ENCODE measurements at places on chromosomes 7 and 10. TPM values are rescaled to one million over a fixed set of nuclear protein-coding genes. Genes with fewer than 3 reads are reported as not detected.

Gene GJD4
- not detected for total RNA-seq

Gene SAMD9
- total RNA-seq, result 12.5 TPM

DNA sequence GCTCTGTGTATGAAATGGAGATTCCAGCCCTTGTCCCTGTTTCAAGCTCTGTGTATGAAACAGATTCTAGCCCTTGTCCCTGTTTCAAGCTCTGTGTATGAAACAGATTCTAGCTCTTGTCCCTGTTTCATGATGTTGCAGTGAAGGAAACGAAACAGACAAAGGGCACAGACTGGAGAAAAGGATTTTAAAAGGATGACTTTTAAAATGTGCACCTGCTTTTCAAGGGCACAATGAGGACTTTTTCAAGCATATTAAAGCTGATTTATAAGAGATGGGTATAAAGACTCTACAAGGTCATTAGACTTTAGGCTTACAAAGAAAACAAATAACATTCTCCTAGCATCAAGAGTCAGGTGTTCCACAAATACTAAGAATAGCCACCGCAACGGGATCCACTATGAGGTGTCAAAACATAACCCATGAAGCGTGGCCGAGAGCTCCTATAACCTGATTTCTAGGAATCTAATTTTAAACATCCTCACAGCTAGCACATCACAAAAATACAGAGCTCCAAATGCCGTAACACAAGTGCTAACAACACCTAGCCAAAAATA lies 29.0 kb downstream of the DIP2C start:
- DNase-seq, result no peak

GRCh38 chr10:132685101-132685891 lies 100.7 kb downstream of the NKX6-2 start:
- no peak for DNase-seq

GRCh38 chr10:104209575-104210198 lies 22.5 kb downstream of the CFAP43 start:
- peak; percentile 56 for DNase-seq

- peak; percentile 79 for DNase-seq
Observed at GRCh38 chr7:17408245-17408903, 109.9 kb downstream of the AHR start.

DNA sequence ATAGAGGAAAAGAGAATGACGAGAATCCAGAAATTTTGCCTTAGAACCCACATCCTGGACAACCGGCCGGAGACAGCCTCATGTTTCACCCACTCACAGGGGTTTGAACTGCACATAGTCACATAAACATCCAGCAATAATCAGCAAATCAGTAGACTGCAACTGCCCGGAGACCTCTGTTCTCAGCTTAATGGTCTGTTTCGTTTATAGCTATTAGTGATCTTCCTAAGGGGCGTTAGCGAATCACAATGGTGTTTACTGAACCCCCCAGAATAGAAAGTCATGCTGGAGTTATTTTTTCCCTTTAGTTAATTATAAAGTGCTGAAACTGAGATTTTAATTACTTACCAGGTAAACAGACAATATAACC lies 98.4 kb downstream of the SFMBT2 start:
- no peak for DNase-seq

GRCh38 chr10:132850246-132850645 lies 64.3 kb upstream of the NKX6-2 start:
- no peak for DNase-seq

GRCh38 chr7:17492437-17492836 lies 194.0 kb downstream of the AHR start:
- DNase-seq, result no peak

- peak; percentile 9 for DNase-seq
Observed at GRCh38 chr7:84529480-84530205, 335.1 kb upstream of the SEMA3A start.

DNA sequence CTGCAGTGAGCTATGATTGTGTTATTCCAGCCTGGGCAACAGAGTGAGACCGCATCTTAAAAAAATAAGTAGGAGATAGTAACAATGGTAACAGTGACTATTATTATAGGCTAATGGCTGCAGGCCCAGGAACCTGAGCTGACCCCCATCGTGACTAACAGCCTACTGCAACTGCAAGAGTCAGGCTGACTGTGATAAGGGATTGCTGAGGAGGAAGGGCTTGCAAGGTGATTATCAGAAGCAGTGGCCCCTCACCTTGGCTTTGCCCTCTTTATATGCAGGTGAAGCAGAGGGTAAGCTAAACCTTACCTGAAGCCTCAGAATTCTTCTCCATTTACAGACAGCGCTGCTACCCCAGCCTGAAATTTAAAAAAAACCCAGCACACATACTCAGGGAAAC lies 83.9 kb upstream of the SDK1 start:
- DNase-seq, result no peak

DNA sequence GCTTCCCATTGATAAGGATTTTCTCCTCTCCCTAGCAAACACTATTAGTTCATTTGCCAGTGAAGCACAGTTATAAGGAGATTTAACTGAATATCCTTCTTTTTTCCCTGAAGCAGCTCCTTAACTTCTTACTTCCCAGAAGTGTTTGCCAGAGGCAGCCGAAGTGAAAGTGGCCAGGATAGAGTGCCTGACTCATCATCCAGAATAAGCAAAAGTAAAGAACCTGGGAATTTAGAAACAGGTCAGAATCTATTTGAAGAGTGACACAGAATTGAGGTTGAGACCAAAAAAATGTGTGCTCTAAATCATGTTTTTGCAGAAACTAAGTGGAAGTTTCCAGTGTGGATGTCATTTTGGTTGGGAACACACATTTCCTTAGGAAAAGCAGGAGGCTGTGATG lies 249.6 kb upstream of the VWC2 start:
- no peak for DNase-seq

GRCh38 chr7:102444961-102445673 lies 11.7 kb downstream of the ORAI2 start:
- DNase-seq, result no peak

DNA sequence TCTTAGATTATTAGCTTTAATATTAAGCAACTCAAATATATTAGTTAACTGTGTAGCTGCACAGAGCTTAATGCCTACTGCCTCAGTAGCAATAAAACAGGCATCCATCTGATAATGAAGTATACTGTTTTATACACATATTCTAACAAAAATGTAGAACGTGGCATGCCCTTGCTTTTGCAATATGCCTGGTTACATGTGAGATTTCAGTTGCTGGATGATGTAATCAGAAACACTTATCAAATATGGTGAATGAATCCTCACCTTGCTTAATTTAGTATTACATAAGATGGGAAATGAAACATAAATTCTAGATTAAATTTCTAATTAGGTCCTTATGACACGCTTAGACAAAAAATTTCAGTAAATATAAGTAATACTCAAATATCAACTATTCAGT lies 8.0 kb downstream of the DNAJC1 start:
- DNase-seq, result no peak

GRCh38 chr10:43130770-43131171 lies 7.5 kb upstream of the CSGALNACT2 start:
- DNase-seq, result no peak

GRCh38 chr7:34022626-34023025 lies 117.3 kb downstream of the BMPER start:
- no peak for DNase-seq

DNA sequence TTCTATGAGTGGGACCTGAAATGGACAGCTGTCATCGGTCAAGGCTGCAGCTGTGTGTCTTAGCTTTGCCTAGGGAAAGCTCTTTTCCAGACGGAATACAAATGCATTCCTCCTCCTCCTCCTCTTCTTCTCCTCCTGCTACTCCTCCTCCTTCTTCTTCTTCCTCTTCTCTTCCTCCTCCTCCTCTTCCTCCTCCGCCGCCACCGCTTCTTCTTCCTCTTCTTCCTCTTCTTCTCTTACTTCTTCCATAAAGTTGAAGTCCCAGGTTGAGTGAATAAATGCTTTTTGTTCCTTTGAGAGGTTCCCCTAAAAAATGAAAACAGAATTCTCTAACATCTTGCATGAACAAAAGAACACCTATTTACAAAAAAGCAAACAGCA lies 28.7 kb downstream of the KLF6 start:
- no peak for DNase-seq

- no peak for DNase-seq
Observed at GRCh38 chr10:44930904-44931620, 19.9 kb downstream of the TMEM72 start.

- no peak for DNase-seq
Observed at GRCh38 chr10:97764519-97764931, 7.3 kb downstream of the SFRP5 start.

- DNase-seq, result no peak
Observed at GRCh38 chr10:27655296-27655695, 90.3 kb downstream of the MKX start.

GRCh38 chr10:104033966-104034365 lies 51.7 kb downstream of the COL17A1 start:
- DNase-seq, result no peak

- DNase-seq, result no peak
Observed at GRCh38 chr7:125611582-125611981, 682.0 kb upstream of the POT1 start.

DNA sequence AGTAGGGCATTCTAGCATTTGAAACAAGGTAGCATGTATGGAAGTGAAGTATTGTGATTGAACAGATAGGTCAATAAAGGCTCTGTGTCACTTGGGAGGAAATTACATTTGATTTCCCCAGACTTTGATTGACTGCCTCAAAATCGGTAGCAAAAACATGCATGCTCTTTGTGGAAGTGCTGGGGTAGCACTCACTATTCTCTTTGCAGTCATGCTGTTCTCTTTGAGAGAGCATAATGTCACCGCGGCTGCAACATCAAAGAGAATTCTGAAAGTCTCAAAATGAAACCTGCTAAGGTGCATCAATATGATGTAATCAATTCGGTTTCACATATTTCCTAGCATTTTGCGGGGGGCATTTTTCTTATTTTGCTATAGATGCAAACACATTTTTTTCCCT lies 64.2 kb downstream of the ARMC3 start:
- no peak for DNase-seq

DNA sequence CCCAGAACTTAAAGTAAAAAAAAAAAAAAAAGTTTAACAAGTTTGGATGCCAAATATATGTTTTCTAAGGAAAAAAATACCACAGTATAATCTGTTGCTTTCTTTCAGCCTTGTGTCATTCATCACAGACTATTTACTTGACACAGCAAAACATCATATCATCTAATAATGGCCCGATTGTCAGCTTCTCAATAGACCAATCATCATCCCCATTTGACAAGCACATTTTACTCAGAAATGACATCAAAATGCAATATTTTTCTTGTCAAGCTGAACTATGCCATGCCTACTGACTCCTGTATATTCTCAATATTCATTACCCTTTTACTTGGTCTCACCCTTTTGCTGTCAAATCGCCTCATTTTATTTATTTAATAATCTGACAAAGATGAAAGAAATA lies 249.7 kb downstream of the NRG3 start:
- DNase-seq, result no peak

Data from lung microvascular endothelial cell (primary cell).